ENCODE measurements at places on chromosomes 11 and 22.

DNA sequence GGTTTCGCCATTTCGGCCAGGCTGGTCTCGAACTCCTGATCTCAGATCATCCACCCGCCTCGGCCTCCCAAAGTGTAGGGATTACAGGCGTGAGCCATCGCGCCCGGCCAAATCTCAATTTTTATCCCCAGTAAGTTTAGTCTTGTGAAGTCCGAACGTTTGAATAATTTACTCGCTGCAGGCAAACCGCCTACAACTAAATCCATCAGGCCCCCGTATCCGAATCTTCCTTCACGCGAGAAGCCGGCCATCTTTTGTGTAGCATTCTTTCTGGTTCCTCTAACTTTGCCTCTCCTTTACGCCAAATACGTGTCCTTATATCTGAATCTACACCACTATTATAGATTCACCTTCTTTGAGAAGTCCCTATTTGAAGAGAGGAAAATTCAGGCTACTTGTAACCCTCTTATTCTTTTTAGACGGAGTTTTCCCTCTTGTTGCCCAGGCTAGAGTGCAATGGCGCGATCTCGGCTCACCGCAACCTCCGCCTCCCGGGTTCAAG lies 581 bp upstream of the EIF3L start:
- peak; percentile 43 for DNase-seq

- DNase-seq = no peak
These were observed 32.7 kb downstream of the RIBC2 start for GRCh38 chr22:45446216-45446615.

DNA sequence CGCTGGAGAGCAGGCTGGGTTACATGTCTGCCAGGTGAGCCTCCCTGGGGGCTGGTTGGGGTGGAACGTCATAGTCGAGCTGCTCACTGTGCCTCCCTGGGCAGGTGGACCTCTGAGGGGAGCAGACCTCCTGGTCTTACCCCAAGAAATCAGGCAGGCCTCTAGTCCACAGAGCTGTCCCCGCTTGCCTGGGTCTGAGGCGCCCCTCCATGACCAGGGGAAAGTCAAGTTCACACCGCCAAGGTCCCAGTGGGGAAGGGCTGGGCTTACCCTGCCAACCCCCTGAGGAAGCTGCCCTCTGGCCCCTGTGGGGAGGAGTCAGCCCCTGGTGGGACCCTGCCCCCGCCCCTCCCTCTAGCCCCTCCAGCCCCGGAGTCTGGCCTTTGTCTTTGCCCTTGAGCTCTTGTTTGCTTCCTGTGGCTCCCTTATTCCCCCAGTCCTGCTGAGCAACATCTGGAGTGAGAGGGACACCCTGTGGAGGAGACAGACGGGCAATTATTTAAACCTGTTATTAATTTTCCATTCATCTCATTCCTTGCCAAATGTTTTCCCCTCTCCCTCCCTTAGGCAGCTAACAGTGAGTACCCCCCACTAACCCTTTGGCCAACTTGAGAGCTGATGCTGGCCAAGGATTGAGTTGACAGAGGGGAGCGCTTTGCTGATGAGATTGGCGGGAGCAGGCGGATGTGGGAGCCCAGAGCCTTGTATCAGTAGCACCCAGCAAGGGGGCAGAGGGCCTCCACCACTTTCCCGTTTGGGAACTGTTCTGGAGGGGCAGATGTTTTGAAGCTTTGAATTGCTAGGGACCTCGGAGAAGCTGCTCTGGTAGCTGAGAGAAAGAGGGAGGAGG lies 83.4 kb downstream of the CEP164 start:
- peak; percentile 77 for DNase-seq

GRCh38 chr22:27775758-27776649 lies 25.6 kb downstream of the MN1 start:
- peak; percentile 49 for DNase-seq

GRCh38 chr11:3747704-3748103 lies 49.6 kb downstream of the NUP98 start:
- no peak for DNase-seq

DNA sequence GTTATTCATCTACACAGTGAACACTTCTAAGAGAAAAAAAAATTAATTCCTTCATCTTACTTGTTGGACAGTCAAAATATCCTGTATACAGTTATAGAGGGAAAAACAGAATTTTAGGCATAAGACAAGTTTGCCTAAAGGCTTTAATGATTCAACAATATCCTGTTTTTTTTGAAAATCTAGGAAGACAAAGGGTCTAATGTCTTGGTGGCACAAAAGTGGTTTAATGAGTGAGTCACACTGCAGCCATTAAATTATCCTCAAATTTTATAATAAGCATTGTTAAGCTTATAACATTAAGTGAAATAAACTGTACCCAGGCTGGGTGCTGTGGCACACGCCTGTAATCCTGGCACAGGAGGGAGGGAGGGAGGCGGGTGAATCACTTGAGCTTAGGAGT lies 72.9 kb downstream of the GAB2 start:
- DNase-seq = no peak

Measured in SK-N-SH (cell line).